IMR-90 (cell line): ENCODE measurements at places on chromosomes 16 and 17. TPM values are rescaled to one million over a fixed set of nuclear protein-coding genes. Genes with fewer than 3 reads are reported as not detected.
A peak's percentile ranks its signal among the peaks of the same experiment; 100 is the strongest.

Gene TEX19
- under 0.01 and 0.28 TPM in 2 replicates for total RNA-seq

Gene SCNN1G
- not detected in 2 replicates for total RNA-seq

GRCh38 chr16:74033441-74033995 lies 263.1 kb upstream of the PSMD7 start:
- no peak overlapping the region for H3K4me3 ChIP-seq
- H3K36me3 ChIP-seq, result no peaks in the 10 kb centered on the region
- H3K27me3 ChIP-seq, result no peaks in the 10 kb centered on the region; the same call in 1 of the 2 replicates
- H3K27ac ChIP-seq, result no peak overlapping the region

DNA sequence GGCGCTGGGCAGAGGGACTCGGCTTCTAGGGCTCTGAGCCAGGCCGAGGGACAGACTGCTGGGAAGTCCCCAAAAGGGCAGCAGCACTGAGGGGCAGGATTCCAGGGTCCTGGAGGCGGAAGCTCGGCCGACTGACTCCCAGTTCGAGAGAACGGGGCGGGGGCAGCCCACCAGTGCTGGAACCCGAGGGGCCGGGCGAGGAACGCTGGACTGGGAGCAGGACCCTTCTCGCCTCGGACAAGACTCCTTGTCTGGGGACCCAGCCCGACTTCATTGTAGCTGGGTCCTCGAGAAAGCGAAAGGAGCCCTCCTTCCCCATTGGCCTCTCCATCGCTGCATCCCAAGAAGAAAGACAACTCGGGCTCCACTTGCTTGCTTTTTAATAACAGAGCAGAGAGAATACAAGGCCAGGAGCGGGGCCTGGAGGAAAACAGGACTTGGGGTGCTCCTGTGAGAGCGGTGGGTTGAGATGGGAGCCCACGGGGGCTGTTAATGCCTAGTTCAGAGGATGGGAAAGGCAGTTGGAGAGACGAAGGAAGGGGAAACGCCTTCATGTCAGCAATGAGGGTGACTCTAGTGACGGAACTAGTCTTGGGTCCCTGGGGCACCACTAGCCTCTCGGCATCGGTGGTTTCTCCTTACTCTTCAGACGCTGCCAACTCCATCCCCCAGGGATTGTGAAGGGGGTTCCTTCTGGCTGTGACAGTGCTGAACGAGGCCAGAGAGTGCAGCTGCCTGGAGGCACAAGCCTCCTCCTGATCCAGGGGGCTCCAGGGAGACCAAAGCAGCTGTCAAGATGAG lies 492 bp upstream of the CAMTA2 start:
- peaks cover under 1% of the 10 kb centered on the region; the same call in 1 of the 2 replicates for H3K36me3 ChIP-seq
- peak overlapping the region; percentile 72 for H3K4me3 ChIP-seq
- H3K4me1 ChIP-seq, result peaks cover 7% of the 10 kb centered on the region
- no peak for DNase-seq
- H3K27me3 ChIP-seq, result no peaks in the 10 kb centered on the region

- DNase-seq, result no peak
- H3K27me3 ChIP-seq, result no peaks in the 10 kb centered on the region
- H3K27ac ChIP-seq, result peak overlapping the region; percentile 95
- peaks cover 3% of the 10 kb centered on the region for H3K4me1 ChIP-seq
These were observed 480 bp downstream of the MRPS7 start for GRCh38 chr17:75262112-75262606.
